ENCODE measurements at places on chromosomes 2 and 18.

- no peak for DNase-seq
These were observed 31.1 kb downstream of the GBX2 start for GRCh38 chr2:236137066-236137465.

DNA sequence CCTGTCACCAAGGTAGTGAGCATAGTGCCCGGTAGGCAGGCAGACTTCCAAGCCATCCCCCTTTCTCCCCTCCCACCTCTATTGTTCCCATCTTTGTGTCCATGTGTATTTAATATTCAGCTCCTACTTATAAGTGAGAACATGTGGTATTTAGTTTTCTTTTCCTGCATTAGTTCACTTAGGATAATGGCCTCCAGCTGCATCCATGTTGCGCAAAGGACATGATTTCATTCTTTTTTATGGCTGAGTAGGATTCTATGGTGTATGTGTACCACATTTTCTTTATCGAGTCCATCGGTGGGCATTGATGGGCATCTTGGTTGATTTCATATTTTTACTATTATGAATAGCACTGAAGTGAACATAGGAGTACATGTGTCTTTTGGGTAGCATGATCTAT, 35.3 kb downstream of the MMADHC start:
- DNase-seq = no peak

DNA sequence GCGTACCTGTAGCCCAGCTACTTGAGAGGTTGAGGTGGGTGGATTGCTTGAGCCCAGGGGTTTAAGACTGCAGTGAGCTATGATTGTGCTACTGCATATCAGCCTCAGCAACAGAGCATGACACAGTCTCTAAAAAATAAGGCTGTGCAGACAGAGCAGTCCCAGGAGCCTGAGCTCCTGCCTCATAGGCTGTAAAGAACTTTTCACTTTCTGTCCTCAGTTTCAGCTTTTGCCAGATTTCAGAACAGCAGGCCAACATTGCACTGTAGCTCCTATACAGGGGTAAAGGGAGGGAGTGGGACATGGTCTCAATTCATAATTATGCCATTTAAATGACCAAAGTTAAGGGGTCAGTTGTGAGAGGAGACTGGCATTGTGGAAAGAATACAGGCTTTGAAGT, 150.6 kb downstream of the GALNT1 start:
- DNase-seq = no peak

- DNase-seq = no peak
These were observed 27.9 kb upstream of the AGFG1 start for GRCh38 chr2:227443889-227444568.

DNA sequence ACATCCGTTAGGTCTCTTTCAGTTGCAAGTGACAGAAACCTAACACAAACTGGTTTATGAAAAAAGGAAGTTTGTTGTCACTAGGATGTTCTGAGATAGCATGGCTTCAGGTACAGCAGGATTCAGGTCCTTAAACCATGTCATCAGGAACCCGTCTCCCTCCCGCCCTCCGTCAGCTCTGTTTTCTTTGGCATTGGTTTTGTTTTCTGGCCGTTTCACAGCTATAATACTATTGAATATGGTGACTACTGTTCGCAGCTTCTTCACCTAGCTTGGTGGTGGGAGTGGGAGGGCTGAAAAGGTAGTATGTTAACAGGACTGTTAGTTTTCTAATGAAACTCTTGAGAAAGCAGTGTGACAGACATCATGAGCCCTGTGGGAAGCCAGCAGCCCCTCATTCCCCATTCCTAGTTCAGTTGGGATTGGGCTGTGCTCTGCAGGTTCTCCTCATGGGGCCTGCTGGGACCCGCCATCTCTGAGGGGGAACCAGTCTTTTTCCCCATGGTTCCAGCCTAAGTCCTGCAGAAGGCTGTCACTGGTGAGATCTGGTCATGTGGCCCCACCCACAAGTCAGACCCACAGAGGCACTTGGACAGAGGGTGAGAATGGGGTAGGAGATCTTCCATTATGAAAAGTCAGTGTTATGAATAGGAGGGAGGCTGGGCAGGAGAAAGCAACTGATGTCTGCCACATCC, 12.1 kb downstream of the PTMA start:
- no peak for DNase-seq

DNA sequence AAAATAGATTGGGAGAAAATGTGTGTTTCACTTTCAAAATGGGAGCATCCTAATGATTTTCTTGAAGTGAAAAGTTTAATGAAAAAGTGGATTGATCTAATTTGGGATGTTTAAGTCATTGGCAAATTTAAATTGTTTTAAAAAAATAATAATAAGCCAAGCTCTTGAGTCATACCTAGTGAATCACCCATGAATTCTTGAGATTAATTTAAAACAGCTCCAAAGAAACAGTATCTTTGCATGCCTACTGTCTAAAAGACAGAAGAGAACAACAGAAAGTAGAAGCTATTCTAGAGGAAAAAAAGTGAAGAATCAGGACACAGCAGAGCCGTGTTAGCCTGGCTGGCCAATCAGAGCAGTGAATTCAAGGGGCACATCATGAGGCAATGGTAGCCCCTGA, 7.7 kb downstream of the ACVR1C start:
- no peak for DNase-seq

GRCh38 chr2:73770725-73771124, 9.2 kb downstream of the DUSP11 start:
- no peak for DNase-seq

- no peak for DNase-seq
These were observed 38.5 kb downstream of the KCTD18 start for GRCh38 chr2:200471324-200471848.

Measured in stimulated activated CD4-positive, alpha-beta T cell treated with anti-CD3 and anti-CD28 coated beads, Interleukin-1b, Interleukin-23, amount 100 ng/mL, for 24 hours (primary cell).